ENCODE measurements at places on chromosomes 5 and 9. TPM values are rescaled to one million over a fixed set of nuclear protein-coding genes. Genes with fewer than 3 reads are reported as not detected.

- no peak for DNase-seq
These were observed 8.8 kb upstream of the RNF183 start for GRCh38 chr9:113311961-113312360.

- DNase-seq = no peak
These were observed 72.5 kb downstream of the ACER2 start for GRCh38 chr9:19481121-19481870.

- no peak for DNase-seq
These were observed 408.8 kb upstream of the IRX1 start for GRCh38 chr5:3186736-3187405.

DNA sequence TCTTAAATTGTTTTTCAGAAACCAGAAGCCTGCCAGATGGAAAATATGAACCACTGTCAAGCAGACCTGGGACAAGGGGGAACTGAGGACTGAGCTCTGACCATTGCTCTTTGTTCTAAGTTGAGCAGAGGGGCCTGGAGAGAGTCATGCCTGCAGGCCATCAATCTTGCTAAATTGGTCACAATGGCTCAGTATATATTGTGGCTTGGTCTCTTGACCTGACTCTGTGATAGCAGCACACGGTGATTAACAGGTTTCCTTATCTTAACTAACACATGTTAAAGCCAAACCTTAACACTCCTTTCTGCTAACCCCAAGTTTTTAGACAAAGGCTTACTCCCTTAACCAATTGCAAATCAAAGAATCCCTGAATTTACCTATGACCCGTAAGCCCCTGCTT lies 1281.2 kb upstream of the NUDT12 start:
- DNase-seq = no peak

DNA sequence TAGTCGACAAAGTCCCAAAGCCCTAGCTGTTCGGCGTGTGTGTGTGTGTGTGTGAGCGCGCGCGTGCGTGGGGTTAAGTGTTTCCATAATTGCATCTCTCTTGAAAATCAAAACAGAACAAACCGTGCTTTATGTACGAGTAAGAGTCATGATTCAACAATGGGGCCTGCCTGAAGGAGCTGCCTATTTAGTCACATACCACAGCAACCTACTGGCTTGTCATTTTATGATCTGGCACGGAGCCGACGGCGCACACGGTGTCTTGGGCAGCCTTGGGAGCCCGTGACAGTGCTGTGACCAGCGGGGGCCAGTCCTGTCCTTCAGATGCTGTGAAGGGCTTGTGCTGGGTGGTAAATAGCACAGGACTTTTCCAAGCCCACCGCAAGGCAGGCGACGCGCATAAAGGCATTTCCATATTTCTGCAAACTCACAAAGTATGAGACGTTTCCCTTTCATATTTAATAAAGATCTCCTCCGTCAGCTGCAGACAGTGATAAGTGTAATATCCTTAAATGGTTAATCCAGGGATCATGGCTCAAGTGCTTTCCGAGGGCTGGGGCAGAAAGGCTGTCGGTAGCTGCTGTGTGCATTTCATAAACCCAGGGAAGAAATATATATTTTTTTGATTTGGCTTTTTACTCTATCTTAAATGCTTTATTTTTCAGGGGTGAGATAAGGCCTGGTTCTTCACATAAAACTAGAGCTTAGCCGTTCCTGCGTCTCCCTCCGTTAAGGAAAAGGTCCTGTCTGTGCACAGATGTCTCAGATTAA lies 270.2 kb upstream of the IRX1 start:
- no peak for DNase-seq

GRCh38 chr5:149268928-149269557 lies 2.6 kb upstream of the AFAP1L1 start:
- DNase-seq = no peak

- DNase-seq = no peak
These were observed 17.3 kb downstream of the MAMDC2 start for GRCh38 chr9:70060883-70061507.

DNA sequence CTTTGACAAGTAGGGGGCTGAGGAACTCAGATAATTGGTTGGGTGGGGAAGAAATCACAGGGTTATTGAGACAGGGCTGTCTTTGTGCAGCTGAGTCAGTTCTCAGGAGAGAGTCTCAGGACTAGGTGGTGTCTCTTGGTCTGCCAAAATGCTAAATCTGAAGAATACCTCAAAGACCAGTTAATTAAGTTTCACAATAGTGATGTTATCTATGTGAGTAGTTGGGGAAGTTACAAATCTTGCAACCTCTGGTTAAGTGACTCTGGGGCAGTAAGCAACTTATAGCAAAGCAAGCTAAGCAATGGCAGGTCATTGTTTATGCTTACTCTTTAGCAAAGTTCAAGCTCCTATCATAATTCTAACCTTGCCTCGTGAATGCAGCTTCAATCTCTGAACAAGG lies 53.6 kb downstream of the GIN1 start:
- no peak for DNase-seq

GRCh38 chr5:62649476-62650113 lies 71.0 kb downstream of the LRRC70 start:
- DNase-seq = no peak

Gene NIM1K
- polyA plus RNA-seq = 0.52 TPM

Gene F12
- polyA plus RNA-seq = 0.91 TPM

Gene REEP2
- polyA plus RNA-seq = 8.9 TPM

Gene IFNA2
- not detected for polyA plus RNA-seq

Gene HTR1A
- polyA plus RNA-seq = not detected

Gene NUTM2G
- polyA plus RNA-seq = 0.49 TPM

Gene DRD1
- not detected for polyA plus RNA-seq

Gene COL23A1
- polyA plus RNA-seq = 5.8 TPM

Gene TEK
- polyA plus RNA-seq = 29.3 TPM

Data from left renal pelvis (tissue), 4 donors.